ENCODE measurements at places on chromosomes 6 and 20. TPM values are rescaled to one million over a fixed set of nuclear protein-coding genes. Genes with fewer than 3 reads are reported as not detected.
A peak's percentile ranks its signal among the peaks of the same experiment; 100 is the strongest.

GRCh38 chr6:99618649-99619408 is 12.2 kb downstream of the PRDM13 start:
- DNase-seq = no peak

The C2 gene
- total RNA-seq = 2.9 TPM

GRCh38 chr6:84284428-84285049 is 57.1 kb upstream of the CEP162 start:
- DNase-seq = peak; percentile 2

DNA sequence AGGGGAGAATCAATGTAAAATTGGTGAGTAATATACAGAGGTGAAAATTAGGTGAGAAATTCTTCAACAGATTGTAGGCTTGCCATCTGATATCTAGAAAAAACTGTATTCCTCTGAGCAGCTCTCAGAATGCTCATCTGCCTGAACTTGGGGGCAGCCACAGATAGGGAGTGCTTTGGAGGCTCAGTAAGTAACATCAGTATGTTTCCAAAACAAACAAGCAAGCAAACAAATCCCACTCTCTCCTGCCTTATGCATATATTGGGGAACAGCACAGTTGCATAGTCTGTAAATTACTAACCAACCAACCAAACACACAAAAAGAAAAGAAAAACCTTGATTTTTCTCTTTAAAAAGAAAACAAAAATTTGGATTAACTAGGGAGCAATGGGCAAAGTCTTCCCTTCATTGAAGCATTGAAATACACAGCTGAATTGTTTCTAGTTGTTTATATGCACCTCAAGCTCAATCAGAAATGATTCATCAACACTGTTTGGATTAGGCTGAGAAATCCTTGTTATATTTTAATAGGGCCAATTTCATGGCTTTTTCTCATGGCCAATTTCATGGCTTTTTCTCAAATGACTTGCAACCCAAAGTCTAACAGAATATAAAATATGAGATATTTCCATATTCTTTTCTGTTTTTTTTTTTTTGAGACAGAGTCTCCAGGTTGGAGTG is 50.1 kb upstream of the DEK start:
- DNase-seq = peak; percentile 75

- DNase-seq = no peak
Measured at GRCh38 chr6:30881392-30882203, 2.7 kb upstream of the DDR1 start.

GRCh38 chr6:55775029-55775318 is 100.4 kb downstream of the BMP5 start:
- no peak for DNase-seq

GRCh38 chr6:43492673-43493072 is 15.3 kb downstream of the TJAP1 start:
- DNase-seq = no peak

The ACTL10 gene
- not detected for total RNA-seq

DNA sequence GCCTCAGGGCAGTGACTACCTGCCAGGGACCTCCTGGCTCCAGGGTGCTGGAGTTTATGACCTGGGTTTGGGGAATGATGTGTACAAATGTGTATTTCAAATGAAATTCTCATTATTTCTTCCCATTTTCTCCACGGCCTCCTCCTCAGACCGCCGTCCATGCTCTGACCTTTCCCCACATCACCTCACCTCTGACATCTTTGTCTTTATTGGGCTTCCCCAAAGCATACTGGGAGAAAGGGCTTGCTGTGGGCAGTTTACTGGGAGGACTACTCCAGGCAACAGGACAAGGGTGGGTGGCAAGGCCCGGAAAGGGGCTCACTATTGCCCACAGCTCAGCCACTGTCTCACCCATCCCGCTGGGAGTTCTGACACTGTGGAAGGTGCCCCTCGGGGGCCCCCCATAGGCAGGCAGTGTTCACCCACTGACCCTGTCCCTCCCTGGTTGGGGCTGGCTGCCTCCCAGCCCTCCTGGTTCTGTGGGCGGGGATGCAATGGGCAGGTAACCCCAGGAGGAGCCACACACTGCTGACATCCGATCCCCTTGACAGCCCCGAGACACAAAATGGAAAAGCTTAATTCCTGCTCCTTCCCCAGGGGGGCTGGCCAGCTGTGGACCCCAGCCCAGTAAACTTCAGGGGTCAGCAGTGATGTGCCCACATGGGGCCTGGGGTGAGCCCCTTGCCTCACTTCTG is 39.8 kb upstream of the CST7 start:
- DNase-seq = no peak

Data from M059J (cell line).